HS-5 (cell line): ENCODE measurements at places on chromosomes 2 and 18.

DNA sequence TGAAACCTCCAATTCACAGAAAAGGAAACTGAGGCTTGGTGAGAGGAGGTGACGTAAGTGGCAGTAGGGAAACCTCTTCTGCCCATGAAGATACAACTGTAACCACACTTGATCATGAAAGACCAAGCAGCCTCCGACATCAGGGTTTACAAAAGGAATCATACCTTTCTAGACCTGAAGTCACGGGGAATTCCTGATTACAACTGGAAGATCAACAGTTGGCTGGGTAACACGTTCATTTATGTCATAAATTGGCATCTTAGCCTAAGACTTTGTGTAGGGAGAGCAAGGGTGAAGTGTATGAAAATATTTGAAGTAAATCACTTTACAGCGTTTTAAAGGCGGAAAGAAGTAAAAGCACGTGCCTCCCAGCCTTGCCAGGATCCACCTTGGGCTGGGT, 922 bp downstream of the HS1BP3 start:
- DNase-seq, result no peak

GRCh38 chr2:54208364-54209240, 47.4 kb downstream of the TSPYL6 start:
- peak; percentile 44 for DNase-seq

GRCh38 chr18:41647914-41648313, 307.1 kb upstream of the PIK3C3 start:
- DNase-seq, result no peak

- peak; percentile 25 for DNase-seq
Observed at GRCh38 chr2:59425247-59425646, 1128.2 kb downstream of the BCL11A start.

- DNase-seq, result no peak
Observed at GRCh38 chr2:45855374-45855773, 203.9 kb downstream of the PRKCE start.

GRCh38 chr2:217650716-217651360, 352.0 kb downstream of the TNS1 start:
- DNase-seq, result no peak

DNA sequence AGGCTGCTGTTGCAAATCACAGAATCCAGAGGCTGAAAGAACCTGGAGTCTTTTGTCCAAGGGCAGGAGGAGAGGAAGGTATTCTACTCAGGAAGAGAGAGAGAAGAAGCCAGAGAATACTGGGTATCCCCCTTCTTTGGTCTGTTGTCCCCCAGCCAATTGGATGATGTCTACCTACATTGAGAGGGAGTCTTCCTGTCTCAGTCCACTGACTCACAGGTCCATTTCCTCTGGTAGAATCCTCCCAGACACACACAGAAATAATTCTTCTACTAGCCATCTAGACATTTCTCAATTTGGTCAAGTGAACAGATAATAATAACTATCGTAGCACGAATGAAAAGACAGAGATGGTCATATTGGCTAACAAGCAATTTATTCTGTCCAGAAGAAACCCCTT, 416.4 kb upstream of the UBE2E3 start:
- no peak for DNase-seq

GRCh38 chr2:99898336-99899048, 243.9 kb downstream of the AFF3 start:
- DNase-seq, result no peak

- no peak for DNase-seq
Observed at GRCh38 chr18:45557779-45558178, 57.5 kb upstream of the SLC14A2 start.

DNA sequence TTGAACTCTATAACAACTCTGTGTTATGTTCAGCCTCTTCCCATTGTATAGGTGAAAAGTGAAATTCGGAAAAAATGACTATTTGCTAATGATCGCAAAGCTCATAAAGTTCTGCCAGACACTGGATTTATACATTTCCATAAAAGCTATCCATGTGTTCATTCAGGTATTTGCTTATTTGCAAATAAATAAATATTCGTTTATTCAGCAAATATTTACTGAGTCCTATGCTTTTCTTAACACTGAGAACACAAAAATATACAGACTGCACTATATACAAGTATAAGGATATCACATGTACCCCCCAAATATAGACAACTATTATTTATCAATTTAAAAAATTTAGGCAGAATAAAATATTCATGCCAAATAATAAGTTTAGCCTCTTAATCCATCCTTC, 63.2 kb upstream of the ATP8B1 start:
- DNase-seq, result no peak

- DNase-seq, result no peak
Observed at GRCh38 chr2:205852457-205852856, 170.2 kb downstream of the NRP2 start.

DNA sequence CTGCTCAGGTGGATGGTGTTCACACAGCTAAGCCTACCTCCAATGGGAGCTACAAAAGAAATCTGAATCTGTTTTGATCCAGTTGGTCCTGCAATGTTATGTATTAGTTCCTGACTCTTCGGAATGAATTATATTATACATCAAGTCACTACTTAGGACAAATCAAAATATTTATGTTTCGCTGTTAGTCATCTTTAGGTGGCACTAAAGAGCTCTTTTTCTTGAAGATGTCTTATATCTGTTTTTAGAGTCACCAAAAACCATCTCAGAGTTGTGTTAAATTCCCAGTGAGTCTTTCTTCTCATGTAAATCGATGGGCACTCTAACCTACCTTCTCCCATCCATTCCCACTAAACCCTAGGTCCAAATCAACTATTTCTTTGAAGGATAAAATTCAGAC, 2.2 kb downstream of the DNER start:
- DNase-seq, result no peak

DNA sequence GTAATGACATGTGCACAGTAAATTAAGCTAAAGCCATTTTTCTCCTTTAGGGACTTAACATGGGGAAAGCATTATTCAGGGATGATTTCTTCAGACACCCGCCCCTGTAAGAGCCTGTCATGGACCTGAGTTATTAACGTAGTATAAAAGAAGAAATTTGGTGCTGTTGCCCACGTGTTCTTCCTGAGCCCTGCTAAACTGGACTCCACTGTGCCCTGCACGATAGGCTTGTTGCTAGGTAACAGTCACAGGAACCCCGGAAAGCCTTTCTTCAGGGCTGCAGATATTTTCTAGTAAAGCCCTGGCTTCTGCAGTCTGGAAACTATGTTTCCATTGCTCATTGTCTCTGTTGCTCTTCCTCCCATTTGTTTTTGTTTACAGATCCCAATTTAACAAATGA, 157.9 kb downstream of the LRRC30 start:
- DNase-seq, result no peak

GRCh38 chr2:226187156-226187555, 612.5 kb downstream of the IRS1 start:
- no peak for DNase-seq

- no peak for DNase-seq
Observed at GRCh38 chr2:214169736-214170135, 241.1 kb upstream of the VWC2L start.

DNA sequence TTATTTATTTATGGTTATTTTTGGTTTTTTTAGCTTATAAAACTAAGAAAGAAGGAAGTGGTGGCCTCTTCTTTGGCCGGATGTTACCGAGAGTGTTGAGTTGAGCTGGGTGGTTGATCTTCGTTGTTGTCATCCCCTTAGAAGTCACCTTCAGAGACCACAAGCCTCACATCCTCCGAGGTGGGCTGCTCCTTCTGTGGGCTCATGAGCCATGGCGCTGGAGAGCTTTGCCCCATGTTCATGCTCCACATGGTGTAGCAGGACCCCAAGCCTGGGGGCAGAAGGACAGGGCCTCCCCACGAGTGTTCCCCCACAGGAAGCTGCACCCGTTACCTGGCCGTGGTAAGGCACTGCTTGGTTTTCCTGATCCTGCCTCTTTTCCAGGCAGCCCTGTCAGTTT, 23.4 kb downstream of the SNTG2 start:
- no peak for DNase-seq

DNA sequence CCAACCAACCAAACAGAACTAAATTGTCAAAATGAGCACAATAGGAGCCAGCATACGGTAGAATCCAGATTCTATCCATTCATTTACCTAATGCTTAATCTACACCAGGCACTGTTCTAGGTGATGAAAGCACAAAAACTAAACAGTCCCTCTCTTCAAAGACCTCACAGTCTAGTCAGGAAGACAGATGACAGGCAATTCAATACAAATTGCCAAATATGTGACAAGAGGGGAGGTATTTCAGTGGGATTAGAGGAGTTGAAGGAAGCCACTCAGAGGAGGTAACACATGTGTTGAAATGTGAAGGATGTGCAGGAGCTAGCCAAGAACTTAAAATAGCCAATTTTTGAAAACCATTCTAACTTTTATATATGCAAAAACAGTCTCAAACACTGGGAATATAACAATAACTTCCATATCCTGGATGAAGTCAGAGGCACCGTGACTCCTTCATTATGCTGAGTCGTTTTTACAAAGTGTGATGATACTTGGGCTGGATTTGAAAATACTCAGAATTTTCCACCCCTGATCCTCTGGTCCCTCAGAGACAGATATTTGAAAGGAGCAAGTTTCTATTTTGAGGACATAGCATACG, 204.9 kb downstream of the PID1 start:
- DNase-seq, result no peak

DNA sequence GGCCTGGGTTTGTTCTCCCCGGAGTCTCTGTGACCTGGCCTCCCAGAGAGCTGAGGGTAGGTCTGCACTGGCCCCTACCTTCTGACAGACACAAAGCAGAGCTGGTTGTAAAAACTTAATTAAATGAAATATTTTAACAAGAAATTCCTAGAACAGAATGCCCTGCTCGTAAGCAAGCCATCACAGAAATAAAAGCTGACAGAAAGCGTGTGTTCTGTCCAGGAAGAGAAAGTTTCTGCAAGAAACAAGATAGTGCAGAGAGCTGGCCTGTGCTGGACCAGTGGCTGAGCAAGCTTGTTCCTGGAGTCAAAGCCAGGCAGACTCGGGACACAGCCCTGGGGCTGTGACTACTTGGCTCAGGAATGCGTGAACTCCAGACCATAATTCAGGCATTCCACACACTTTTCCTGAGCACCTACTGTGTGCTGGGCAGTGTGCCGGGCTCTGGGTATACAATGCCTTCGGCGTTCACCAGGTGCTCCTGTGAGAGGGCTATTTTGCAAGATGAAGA, 51.6 kb downstream of the APOB start:
- DNase-seq, result peak; percentile 4

DNA sequence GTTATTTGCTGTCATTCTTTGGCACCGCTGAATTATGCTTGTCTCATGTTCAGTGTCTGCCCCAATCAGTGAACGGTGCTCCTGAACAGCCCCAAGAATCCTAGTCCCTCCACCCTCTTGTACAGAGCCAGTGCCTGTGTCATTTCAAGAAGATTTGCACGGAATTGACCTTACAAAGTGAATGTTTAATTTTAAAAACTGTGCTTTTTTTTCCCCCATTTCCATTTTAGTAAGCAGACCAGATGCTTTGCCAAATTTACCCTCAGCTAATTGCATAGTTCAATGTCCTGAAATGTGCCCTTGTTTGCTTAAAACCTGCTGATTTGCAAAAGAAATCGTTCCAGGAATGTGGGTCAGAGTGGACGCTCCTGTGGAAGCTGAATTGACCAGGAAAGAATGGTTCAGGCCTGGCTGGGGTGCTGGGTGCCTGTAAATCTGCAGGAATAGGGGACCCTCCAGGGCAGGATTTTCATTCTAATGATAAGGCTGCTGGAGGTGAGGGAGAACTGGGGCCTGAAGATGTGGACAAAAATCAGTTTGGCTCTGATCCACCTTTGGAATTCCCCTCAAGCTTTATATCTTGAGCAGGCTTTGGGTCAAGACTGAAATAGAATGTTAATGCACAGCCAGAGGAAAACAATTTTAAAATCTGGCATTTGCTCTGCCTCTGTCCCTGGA, 20.1 kb downstream of the TMEM17 start:
- no peak for DNase-seq

DNA sequence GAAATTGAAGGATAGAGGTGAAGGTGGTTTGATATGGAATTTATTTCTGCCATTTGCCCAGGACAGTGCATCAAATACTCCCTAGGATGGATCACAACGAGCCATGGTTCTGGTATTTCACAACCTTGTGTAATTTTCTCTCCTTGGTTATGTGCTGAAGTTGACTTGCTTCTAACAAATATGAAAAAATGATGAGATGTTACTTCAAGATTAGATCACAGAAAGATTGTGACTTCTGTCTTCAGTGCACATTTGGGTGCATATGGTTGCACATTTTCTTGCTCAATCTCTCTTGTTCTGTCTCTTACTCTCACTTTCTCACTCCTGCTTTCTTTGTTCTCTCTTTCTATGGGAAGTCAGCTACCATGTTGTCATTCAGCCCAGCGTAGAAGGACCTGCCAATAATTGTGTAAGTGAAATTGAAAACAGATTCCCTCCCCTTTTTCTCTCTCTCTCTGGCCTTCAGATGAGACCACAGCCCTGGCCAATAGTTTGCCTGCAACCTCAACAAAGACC, 104.6 kb upstream of the RMDN2 start:
- no peak for DNase-seq

- DNase-seq, result peak; percentile 0
Observed at GRCh38 chr18:53909668-53910067, 314.8 kb downstream of the MBD2 start.

GRCh38 chr2:13522917-13523821, 806.4 kb downstream of the TRIB2 start:
- DNase-seq, result no peak

GRCh38 chr18:79903787-79904356, 47.6 kb downstream of the SLC66A2 start:
- no peak for DNase-seq

DNA sequence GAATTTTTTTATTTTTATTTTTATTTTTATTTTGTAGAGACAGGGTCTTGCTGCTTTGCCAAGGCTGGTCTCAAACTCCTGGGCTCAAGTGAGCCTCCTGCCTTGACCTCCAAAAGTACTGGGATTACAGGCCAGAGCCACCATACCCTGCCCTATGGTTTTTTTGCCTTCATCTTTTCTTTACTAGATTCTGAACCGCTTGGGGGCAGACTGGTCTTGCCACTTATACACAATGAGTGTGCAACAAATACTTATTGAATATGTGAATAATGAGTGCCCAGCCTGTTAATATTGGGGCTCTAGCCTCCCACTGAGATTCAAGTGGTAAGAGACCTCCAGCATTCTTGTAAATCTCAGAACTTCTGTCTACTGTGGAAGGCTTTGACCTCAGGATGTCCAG, 3.9 kb downstream of the NCK2 start:
- no peak for DNase-seq

GRCh38 chr2:128832946-128833663, 514.4 kb upstream of the HS6ST1 start:
- DNase-seq, result no peak

DNA sequence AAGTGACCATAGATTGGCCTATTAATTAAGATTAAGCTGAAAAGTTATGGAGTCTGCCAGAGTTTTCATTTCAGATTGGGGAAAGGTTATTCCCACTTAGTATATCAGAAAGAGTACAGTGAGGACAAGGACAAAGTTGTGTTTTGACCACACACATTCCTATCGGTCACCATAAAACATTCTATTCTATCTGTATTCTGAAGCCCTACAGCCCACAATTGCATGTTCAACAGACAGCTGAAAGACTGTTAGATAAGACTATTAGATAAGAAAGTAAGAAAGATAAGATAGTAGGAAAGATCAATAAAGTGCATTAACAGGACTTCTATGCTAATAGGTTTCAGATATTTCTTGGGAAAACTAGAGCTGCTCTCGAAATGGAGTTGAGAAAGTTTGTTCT, 26.7 kb upstream of the ACYP2 start:
- DNase-seq, result no peak

GRCh38 chr2:27170581-27171337, 22.0 kb downstream of the TCF23 start:
- no peak for DNase-seq
